ENCODE measurements at places on chromosomes 11 and 22.

DNA sequence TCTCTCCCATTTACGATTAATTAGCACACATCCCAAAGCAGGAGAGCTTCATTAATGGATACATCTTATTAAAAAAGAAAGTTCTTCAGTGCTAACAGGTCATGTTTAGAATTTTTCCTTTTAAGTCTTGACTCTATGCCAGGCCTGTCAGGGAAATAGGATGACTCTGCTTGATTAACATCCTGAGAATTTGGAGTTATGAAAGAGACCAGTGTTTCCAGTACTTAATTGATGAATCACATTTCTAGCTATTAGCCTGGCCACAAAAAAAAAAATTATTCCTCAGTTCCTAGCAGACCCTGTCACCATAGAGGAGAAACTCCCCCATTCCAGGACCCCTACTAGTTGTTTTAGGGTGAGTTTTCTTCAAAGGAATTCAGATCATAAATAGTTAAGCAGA, 23.6 kb upstream of the ME3 start:
- DNase-seq = no peak

GRCh38 chr11:33021501-33021900, 5.8 kb downstream of the DEPDC7 start:
- DNase-seq = no peak

DNA sequence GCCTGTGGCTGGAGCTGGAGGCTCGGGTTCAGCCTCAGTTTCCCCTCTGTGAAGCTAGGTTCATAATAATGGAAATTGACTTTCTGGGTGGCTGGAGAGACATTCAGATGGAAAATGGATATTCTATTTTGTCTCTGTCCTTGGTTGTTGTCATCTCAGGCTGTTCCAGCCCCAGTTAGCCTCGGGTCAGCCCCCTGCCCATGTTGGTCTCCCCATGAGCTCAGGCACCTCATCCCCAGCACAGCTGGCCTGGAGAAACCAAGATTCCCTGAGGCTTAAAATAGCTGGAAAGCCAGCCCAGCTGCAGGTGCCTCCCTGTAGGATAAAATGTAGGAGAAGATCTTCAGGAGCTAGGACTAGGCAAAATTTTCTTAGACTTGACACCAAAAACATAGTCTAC, 129.5 kb downstream of the MED15 start:
- DNase-seq = no peak

DNA sequence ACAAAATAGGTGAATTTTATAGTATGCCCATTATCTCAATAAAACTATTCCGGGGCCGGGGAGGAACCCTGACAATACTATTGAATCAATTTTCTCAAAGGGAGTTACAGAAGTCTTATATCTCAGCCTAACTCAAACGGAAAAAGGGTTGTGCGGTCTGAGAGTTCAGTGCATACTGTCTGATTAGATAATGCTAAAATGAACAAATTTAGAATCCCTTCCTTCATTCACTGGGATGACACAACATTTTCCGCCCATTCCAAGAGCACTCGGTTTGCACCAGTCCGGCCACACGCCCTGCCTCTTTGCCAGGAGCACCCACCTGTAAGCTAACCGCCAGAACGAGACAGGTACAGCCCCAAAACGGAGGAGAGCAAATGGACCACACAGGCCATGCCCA, 50.0 kb upstream of the NFRKB start:
- no peak for DNase-seq

DNA sequence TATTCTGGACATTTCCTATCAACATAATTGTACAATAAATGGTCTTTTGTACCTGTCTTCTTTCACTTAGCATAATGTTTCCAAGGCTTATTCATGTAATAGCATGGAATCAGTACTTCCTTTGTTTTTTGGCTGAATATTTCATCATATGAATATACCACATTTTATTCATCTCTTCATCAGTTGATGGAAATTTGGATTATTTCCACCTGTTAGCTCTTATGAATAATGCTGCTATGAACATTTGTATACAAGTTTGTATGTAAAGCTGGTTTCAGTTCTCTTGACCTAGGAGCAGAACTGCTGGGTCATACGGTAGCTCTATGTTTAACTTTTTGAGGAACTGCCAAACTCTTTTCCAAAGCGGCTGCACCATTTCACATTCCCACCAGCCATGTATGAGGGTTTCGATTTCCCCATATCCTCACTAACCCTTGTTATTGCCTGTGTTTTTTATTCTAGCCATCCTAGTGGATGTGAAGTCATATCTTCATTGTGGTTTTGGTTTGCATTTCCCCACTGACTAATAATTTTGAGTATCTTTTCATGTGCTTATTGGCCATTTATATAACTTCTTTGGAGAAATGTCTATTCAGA, 20.9 kb downstream of the EXT2 start:
- no peak for DNase-seq

DNA sequence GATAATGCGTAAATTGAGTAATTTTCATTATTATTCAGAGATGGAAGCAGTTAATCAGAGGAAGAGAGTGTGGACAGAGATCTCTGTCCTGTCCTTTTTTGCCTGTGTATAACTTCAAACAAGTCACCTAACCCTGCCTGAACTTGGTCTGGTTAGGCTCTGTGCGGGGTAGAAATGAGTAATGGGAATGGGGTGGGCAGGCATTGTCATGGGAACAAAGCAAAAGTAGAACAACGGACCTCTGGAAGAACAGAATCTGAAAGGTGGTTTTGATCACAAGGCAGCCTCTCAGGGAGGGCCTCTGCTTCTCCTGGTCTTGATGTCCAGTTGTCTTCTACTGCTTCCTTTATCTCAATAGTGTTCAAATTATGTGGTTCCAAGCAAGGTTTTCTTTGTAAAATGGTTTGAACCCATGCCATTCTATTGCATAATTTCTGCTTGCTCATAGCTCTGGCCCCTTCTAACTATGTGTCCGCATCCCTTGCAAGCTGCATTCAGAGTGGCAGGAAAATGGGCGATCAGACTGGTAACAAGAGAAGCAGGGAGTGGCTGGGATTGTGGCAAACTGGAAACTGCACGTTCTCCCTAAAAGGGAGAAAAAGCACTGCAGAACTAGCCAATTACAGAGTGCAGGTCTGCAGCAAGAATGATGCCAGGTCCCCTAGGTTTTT, 76.1 kb downstream of the PRR5L start:
- no peak for DNase-seq

- DNase-seq = no peak
Measured at GRCh38 chr11:111440416-111441205, 61.5 kb upstream of the POU2AF1 start.

GRCh38 chr22:27983361-27983791, 64.3 kb upstream of the PITPNB start:
- DNase-seq = no peak

- no peak for DNase-seq
Measured at GRCh38 chr22:25053153-25053805, 100.8 kb downstream of the KIAA1671 start.
